ENCODE measurements at places on chromosomes 7 and 10. TPM values are rescaled to one million over a fixed set of nuclear protein-coding genes. Genes with fewer than 3 reads are reported as not detected.

Gene HEPACAM2
- not detected for total RNA-seq

Gene PRPS1L1
- not detected for total RNA-seq

Gene RBM20
- total RNA-seq, result not detected

Gene ZNF727
- 1.8 TPM for total RNA-seq

Gene NXPH1
- total RNA-seq, result not detected

Gene CASTOR2
- total RNA-seq, result 9.9 TPM

Gene IDI2
- under 0.01 TPM for total RNA-seq

Gene NEUROG3
- total RNA-seq, result not detected

Gene AZGP1
- total RNA-seq, result not detected

Gene MMRN2
- 4.7 TPM for total RNA-seq

Gene GPR15LG
- not detected for total RNA-seq

Gene SPDYE6
- total RNA-seq, result not detected

Gene GSTO1
- 309 TPM for total RNA-seq

Gene AUTS2
- total RNA-seq, result 5.9 TPM

Gene CHAT
- not detected for total RNA-seq

Gene CAMK2B
- total RNA-seq, result 0.98 TPM

Gene AHR
- total RNA-seq, result 59.9 TPM

Gene MYOZ1
- total RNA-seq, result not detected

Gene IFIT1B
- total RNA-seq, result not detected

Gene UPK3BL1
- 11.5 TPM for total RNA-seq

Gene ZSCAN25
- total RNA-seq, result 8.8 TPM

Gene CYP26C1
- under 0.01 TPM for total RNA-seq

Gene MSS51
- total RNA-seq, result 2.5 TPM

Gene EMX2
- total RNA-seq, result 1.1 TPM

Gene LARP4B
- total RNA-seq, result 59.4 TPM

Gene AKR1C4
- not detected for total RNA-seq

Gene RAPGEF5
- total RNA-seq, result 0.37 TPM

Gene TDRD1
- 3.3 TPM for total RNA-seq

Gene TRPV5
- total RNA-seq, result not detected

Gene ACHE
- not detected for total RNA-seq

Gene TMEM225B
- 0.73 TPM for total RNA-seq

Gene GNGT1
- not detected for total RNA-seq

Gene ITPRID1
- not detected for total RNA-seq

Gene VPS41
- 39.3 TPM for total RNA-seq

Gene EPHA1
- not detected for total RNA-seq

Gene LDB3
- under 0.01 TPM for total RNA-seq

Gene PRSS2
- total RNA-seq, result not detected

Gene CYP26A1
- total RNA-seq, result not detected

Measured in subcutaneous preadipocyte (primary cell).